T-helper 17 cell (primary cell): ENCODE measurements at places on chromosomes 5 and 9. TPM values are rescaled to one million over a fixed set of nuclear protein-coding genes. Genes with fewer than 3 reads are reported as not detected.

- DNase-seq, result no peak
These were observed 29.4 kb downstream of the HRH2 start for GRCh38 chr5:175687231-175687701.

The DIMT1 gene
- 20.0 TPM for total RNA-seq

DNA sequence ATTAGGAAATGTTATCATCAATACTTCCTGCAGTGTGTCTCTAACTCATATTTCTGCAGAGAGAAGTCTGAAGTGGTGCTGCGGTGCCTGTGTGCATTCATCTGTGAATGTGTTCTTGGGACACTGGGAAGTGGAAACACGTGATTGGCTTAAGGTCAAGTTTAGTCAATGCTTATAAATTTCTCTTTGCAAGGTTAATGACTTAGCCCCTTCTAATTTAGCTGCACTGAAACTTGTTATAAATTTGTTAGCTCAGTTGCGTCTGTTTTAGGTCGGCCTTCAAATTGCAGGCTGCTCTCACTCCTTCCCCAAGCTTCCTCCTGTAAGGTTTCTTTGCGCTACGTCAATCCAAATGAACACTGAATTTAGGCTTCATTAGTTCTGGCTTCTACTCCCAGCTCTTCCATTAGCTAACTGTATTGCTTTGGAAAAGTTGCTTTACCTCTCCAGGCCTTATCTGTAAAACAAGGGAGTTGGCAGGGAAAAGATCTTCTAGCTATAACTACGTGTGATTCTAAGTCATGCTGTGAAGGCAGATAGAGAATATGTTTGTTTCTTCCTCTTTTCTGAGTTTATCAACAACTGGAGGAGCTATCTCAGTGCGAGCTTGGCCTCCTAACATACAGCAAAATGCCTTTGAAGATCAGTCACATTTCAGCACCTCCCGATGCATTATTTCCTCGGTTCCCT is 341.8 kb downstream of the NFIB start:
- no peak for DNase-seq

- DNase-seq, result no peak
These were observed 18.4 kb downstream of the GPX3 start for GRCh38 chr5:151038801-151039238.

The RFESD gene
- total RNA-seq, result 2.8 TPM

The CCDC152 gene
- 2.1 TPM for total RNA-seq

The GAS1 gene
- 0.42 TPM for total RNA-seq

The ARL10 gene
- total RNA-seq, result 7.6 TPM

DNA sequence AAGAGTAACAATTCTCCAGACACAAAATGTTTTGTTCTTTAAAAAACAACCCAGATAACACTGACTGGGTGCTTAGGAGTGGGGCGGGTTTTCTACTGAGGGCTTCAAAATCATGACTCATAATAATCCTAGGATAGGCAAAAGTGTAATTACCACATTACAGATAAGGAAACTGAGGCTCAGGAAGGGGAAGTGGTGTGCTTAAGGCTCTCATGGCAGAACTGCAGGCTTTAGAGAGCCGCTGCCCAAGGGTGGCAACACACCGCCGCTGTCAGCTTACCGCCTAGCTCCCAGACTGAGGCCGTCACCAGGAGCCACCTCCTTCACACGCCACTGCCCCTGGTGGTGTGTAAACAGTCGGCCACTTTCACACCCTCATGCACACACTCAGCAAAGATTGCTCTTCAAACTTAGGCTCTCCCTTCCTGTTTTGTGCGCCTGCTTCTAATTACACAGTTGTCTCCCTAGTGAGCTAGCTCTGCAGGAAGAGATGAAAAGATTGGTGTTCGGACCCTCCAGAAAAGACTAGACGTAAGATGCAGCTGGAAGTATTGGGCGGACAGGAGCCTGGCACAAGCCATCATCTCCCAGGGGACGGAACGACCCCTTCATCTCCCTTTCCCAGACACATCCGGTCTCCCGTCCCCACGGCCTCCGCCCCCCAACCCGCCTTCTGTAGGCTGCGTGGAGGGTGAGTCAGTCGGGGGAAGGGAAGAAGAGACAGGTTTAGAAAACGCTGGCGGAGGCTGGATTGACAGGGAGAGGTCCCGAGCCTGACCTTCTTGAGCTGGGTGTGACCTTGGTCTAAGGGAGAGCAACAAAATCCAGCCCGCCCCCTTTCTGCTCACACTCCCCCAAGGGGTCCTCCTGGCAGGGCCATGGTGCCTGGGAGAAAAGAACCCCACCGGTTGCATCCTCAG is 162.7 kb downstream of the SYK start:
- DNase-seq, result no peak

- DNase-seq, result no peak
These were observed 34.6 kb upstream of the CCL21 start for GRCh38 chr9:34744295-34745221.

The FLT4 gene
- 0.57 TPM for total RNA-seq

The BTNL3 gene
- not detected for total RNA-seq

DNA sequence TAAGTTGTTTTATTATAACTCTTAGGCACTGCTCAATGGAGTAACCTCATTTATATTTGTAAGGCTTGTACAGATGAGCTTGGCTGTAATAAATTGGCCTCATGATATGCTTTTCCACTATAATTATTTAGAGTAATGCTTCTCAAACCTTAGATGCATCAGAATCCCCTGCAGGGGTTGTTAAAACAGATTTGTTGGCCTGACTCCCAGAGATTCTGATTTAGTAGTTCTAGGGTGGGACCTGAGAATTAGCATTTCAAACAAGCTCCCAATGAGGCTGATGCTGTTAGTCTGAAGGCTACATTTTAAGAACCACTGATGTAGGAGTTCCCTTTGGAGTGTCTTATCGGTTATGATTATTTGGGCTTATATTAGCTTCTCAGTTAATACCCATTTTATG is 38.2 kb upstream of the ARSB start:
- no peak for DNase-seq

The RASGEF1C gene
- total RNA-seq, result not detected

- DNase-seq, result no peak
These were observed 146.6 kb downstream of the SLC24A2 start for GRCh38 chr9:19642256-19642655.

The SV2C gene
- total RNA-seq, result 0.02 TPM

The PRRT1B gene
- total RNA-seq, result not detected

The PCDHB3 gene
- not detected for total RNA-seq

DNA sequence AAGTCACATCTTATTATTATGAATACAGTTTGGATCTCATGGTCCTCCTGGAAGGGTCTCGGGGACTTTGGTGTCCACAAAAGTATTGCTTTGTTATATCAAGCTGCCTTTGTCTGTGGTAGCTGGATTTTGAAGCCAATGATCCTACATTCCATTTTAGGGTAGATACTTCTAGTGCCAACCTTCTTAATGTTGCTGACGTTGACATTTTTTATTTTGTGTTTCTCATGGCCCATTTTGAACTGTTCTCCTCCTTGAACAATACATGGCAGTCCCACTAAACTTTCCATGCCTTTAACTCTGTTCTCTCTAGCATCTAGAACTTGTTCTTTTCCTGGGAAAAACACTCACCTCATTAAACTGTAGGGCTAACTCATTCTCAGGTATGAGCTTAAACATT is 425.8 kb downstream of the KCTD16 start:
- DNase-seq, result no peak

DNA sequence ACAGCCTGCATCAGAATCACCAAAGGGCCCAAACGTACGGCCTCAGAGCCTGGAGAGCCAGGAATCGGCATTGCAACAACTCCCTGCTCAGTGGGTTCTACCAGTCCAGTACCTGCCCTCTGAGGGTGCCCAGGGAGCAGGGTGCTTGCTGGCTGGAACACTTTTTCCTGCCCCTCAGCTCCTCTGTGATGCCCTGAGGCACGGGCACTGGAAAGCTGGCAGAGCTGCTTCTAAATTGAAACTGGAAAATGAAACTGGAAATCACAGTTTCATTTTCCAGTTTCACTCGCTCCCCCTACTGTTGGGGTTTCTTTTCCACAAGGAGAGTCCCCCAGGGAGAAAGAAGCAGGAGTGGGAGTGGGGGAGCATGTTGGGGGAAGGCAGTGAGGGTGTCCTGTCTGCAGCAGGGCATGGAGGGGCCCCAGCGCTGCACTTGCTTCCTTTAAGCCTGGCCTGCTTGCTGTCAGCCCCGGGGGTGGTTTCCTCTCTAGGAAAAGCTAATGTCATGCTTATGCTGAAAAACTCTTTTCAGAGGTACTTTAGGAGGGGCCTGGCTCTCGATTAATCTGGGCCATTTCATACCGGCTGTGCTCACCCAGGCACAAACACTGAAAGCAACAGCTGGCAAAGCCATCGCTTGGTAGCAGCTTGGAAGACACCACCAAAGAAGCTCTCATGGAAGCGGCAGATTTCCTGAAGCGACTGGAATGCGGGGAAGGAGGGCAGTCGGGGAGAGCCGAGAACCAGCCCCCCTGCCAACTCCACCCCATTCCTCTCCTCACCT is 26.2 kb downstream of the IRF1 start:
- no peak for DNase-seq

DNA sequence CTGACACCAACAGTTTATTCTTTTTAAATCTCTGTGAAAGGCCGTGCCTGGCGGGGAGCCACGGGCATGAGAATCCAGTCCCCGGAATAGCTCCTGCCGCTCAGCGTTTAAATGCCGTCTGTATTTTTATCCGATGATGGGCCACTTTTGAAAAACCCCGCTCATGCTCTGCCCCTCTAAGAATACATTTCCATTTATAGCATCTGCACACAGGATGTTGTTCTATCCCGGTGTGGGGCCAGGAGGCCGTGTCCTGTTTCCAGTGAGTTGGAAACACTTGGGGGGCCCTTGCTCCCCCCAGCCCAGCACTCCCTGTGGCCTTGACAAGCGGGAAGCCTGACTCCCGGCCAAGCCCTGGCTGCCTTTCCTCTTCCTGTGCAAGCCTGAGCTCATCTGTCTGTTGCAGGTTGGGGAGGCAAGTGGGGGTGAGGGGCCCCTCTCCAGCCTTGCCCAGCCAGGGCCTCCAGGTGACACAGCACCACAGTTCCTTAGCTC is 39.0 kb downstream of the ERGIC1 start:
- DNase-seq, result no peak
